ENCODE measurements at places on chromosomes 1 and 21.

DNA sequence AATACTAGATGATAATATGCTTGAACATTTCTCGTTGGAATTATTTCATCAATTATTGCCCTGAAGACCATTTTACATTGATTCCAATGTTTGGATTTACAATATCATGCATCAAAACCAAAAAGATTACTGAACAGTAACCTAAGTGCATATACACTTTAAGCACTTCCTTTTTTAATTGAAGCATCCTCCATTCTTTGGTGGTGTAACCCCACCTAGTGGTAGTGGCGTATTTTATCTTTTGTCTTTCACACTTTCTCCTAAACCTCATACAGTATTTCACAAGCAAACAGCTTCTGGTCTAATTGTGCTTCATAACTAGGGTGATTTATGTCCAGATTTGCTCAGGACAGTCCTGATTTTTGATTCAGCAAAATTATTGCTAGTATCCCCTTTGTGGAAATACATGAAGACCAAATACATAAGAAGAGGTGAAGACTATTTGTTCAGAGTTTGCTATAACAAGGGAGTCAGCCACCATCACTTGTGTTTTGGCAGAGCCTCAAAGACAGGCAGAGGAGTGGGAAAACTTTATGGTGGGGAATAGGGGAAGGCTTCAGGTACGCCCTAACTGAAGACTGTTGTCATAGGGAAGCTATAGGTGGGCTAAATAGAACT lies 3.4 kb upstream of the NVL start:
- no peak for DNase-seq

DNA sequence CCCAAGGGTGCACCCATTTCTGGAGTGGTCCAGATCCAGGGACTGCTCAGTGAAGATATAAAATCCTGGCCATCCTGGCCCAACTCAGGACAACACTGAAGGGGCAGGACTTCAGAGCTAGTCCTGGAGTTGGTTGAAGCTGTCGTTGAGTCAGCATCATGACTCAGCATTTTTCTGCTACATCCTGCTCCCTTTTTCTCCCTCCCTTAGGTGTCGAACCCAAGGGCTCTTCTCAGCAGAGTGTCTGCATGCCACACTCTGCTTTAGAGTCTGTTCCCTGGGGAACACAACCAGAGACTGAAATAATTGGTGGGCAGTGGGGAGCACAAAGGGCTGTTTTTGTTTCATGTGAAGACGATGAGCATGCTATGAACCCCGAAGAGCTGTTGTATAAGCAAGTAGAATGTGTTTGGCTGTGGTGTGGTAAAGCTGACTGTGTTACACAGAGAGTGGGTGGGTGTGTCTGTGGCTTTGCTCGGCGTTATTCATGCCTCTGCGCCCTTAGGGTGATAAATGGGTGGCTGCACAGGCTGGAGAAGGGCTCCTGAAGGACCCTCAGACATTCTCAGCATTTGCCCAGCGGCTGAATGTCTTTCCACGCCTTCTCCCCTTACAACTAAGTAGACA lies 167.2 kb downstream of the CYYR1 start:
- no peak for DNase-seq

- DNase-seq = no peak
Measured at GRCh38 chr1:84705513-84705912, 15.3 kb upstream of the SSX2IP start.

DNA sequence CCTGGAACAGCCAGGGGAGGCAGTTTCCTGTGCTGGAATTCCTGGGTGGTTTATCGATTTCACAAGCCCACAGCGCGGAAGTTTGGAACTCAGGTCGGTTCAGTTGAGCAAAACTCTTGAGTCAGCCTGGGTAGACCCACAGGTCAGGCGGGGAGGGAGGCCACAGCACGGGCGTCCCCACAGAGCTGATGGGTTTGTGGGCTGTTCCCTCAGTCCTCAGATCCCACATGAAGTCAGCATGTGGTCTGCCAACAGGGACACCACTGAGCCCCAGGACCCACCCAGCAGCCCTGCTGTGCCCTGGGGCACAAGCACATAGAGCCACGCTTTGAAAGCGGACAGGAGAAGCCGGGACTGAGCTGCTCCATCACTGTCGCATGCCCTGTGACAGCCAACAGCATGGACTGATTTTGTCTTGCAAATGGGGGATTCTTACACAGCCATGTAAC lies 17.4 kb downstream of the BMP8A start:
- DNase-seq = no peak

- no peak for DNase-seq
Measured at GRCh38 chr1:92858564-92859399, 26.9 kb downstream of the RPL5 start.

DNA sequence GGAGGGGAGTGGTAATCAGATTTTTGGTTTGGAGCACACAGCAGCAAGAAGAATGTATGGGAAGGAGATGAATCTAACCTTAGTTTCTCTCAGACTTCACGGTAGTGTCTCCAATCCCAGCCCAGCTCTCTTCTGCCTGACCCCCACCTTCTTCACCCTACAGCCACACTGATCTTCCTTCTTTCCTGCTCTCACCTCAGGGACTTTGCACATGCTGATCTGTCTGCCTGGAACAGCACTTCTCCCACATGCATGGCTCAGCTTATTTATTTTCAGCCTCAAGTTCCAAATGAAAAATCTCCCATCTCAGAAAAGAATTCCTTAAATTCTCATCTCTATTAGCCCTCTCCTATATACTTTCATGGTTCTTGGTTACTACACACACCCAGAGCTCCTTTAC lies 48.8 kb upstream of the LPAR3 start:
- no peak for DNase-seq

- DNase-seq = no peak
Measured at GRCh38 chr1:160491017-160491416, 32.0 kb downstream of the SLAMF6 start.

- DNase-seq = no peak
Measured at GRCh38 chr1:151356696-151357095, 9.6 kb upstream of the RFX5 start.
